Pancreas (tissue), 10 donors: ENCODE measurements at places on chromosomes 4 and X. TPM values are rescaled to one million over a fixed set of nuclear protein-coding genes. Genes with fewer than 3 reads are reported as not detected.
A peak's percentile ranks its signal among the peaks of the same experiment; 100 is the strongest.

GRCh38 chr4:127214016-127214415 is 418.7 kb upstream of the INTU start:
- H3K4me1 ChIP-seq = no peaks in the 10 kb centered on the region
- H3K4me3 ChIP-seq = no peak overlapping the region
- H3K27me3 ChIP-seq = no peaks in the 10 kb centered on the region
- DNase-seq = no peak
- no peaks in the 10 kb centered on the region for H3K36me3 ChIP-seq

GRCh38 chrX:43225626-43226328 is 430.3 kb upstream of the MAOA start:
- no peaks in the 10 kb centered on the region for H3K27me3 ChIP-seq
- no peaks in the 10 kb centered on the region for H3K36me3 ChIP-seq
- H3K4me3 ChIP-seq = no peak overlapping the region

- no peak for DNase-seq
- peak overlapping the region; percentile 72 for H3K4me3 ChIP-seq
- no peak overlapping the region for H3K27ac ChIP-seq
- peaks cover 14% of the 10 kb centered on the region for H3K4me1 ChIP-seq
Measured at GRCh38 chr4:75512386-75513211, 1.6 kb downstream of the RCHY1 start.

DNA sequence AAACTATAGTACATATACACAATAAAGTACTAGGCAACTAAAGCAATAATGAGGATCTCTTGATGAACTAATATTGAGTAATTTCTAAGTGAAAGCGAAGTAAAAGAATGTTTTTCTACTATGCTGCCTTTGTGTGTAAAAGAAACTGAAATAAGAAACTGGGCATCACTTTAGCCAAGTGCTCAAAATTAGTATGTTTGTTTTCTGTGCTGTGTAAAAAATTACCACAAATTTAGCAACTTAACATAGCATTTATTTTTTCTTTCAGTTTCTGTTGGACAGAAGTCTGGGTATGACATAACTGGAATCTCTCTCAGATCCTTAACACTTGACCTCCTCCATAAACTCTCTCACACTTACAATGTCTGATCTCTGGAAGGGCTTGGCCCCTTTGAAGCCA is 687.1 kb upstream of the MAGEB2 start:
- H3K27me3 ChIP-seq = no peaks in the 10 kb centered on the region
- DNase-seq = no peak
- no peaks in the 10 kb centered on the region for H3K4me1 ChIP-seq
- no peaks in the 10 kb centered on the region for H3K36me3 ChIP-seq
- no peak overlapping the region for H3K27ac ChIP-seq

GRCh38 chr4:138576684-138577083 is 334.5 kb upstream of the SLC7A11 start:
- no peaks in the 10 kb centered on the region for H3K27me3 ChIP-seq
- no peak overlapping the region for H3K27ac ChIP-seq
- DNase-seq = no peak

The GAGE13 gene
- not detected for polyA plus RNA-seq

GRCh38 chrX:47247206-47247998 is 14.6 kb downstream of the USP11 start:
- H3K4me3 ChIP-seq = no peak overlapping the region
- no peak overlapping the region for H3K27ac ChIP-seq
- DNase-seq = no peak
- H3K27me3 ChIP-seq = no peaks in the 10 kb centered on the region
- H3K4me1 ChIP-seq = no peaks in the 10 kb centered on the region
- H3K36me3 ChIP-seq = no peaks in the 10 kb centered on the region

- H3K27me3 ChIP-seq = no peaks in the 10 kb centered on the region
- no peak overlapping the region for H3K27ac ChIP-seq
- H3K4me3 ChIP-seq = peak overlapping the region; percentile 8
- no peaks in the 10 kb centered on the region for H3K4me1 ChIP-seq
- DNase-seq = no peak
- no peaks in the 10 kb centered on the region for H3K36me3 ChIP-seq
Measured at GRCh38 chrX:38563030-38563429, 1.7 kb downstream of the TSPAN7 start.
